ENCODE measurements at places on chromosomes 13 and 19.

- peak; percentile 70 for DNase-seq
Measured at GRCh38 chr13:112972867-112973576, 4.0 kb downstream of the MCF2L start.

GRCh38 chr13:26247608-26248007 is 6.3 kb upstream of the CDK8 start:
- no peak for DNase-seq

DNA sequence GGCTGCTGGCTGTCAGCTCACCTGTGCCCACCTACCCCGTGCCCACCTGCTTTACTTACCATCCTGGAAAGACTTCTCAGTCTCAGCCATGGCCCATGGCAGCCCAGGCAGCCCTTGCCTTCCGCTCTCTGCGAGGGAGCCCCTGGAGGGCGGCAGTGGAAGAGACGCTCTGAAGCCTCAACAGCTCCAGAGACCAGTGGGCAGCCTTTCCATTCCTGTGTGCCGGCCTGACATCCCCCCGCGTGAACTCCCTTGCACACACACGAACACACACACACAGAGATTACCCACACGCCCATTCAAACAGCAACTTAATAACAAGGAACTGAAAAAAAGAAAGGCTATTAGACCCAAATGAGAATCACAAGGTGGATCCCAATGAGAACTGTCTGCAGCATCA is 14.2 kb upstream of the RASA3 start:
- peak; percentile 3 for DNase-seq

GRCh38 chr13:66069570-66069969 is 1160.6 kb downstream of the PCDH9 start:
- DNase-seq = no peak

DNA sequence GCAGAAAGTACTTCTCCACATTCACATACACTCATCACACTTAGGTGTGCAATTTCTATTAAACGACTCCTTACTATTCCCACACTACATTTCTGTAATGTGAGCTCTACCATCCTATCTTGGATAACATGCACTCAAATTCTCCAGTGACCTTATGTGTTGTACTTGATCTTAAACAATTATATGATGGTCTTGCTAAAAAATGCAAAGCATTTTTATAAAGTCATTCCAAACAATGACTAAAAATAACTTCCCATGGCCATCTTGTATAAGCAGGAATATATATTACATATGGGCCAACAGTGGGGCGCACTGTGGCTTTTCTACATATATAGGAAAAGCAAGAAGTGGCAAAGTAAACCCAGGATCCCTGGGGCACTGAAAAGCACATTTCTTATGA is 155.5 kb downstream of the FLT1 start:
- no peak for DNase-seq

- no peak for DNase-seq
Measured at GRCh38 chr19:53958823-53959757, 3.6 kb upstream of the CACNG8 start.

DNA sequence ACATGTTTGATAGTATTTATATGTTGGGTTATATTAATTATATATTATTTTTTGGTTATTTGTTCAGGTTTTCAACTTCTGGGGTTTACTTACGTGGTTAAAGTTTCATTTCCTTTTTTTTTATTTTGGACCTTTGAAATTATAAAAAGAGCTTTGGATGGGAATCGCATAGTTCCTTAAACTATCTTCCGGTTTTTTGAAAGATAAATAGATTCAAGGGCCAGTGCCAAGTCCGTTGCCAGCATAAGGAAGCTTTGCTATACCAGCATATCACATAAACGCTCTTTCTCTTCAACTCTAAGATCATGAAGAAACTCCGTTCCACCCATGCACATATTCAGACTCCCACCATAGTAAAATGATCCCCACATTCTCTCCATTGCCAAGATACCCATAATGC is 7.4 kb upstream of the OXGR1 start:
- DNase-seq = no peak

- DNase-seq = no peak
Measured at GRCh38 chr13:68257111-68257842, 1027.1 kb upstream of the PCDH9 start.

DNA sequence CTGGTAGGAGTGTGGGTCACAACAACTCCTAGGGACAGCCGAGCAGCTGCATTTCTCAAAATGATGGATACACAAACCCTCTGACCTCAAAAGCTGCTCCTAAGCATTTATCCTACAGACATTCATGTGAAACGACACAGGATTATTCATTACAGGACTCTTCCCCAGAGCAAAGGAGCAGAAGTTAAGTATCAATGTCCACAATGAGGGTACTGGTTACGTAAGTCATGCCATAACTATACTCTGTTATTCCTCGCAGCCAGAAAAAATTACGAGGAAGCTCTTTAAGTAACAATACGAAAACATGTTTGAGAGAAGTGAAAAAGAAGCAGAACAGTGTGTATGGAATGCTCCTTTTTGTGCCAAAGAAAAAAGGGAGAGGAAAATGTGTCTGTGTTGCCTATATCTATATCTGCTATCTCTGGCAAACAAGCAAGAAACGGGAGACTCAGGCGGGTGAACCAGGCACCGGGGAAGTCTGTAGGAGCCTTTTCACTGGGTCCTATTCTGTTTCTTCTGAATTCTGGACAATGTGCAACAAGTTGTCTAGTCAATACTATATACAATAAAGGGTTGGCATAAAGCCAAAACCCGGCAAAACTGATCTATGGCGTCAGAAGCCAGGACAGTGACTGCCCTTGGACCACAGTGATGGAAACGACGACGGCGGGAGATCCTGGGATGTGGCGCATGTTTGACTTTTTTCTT is 1.3 kb downstream of the ISOC2 start:
- no peak for DNase-seq

- DNase-seq = no peak
Measured at GRCh38 chr19:19657397-19657783, 6.1 kb downstream of the ATP13A1 start.

DNA sequence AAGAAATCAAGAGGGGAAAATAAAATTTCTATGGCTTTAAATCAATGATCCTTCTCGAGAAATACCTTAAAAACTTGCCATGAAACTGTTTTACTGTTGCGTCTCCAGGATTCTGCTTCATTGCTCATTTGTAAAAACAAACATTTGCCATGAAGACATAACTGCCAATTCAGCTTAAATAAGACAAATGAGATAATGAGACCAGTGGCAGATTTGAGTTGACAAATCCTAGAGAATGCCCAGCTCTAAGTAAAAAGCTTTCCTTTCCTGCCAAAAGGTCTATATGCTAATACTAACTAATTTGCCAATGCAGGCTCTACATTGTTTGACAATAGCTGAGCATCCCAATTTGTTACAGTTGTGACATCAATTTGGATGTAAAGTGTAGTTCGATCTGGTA is 400.5 kb upstream of the PCDH9 start:
- no peak for DNase-seq

GRCh38 chr13:47349211-47349610 is 452.4 kb upstream of the HTR2A start:
- DNase-seq = no peak

DNA sequence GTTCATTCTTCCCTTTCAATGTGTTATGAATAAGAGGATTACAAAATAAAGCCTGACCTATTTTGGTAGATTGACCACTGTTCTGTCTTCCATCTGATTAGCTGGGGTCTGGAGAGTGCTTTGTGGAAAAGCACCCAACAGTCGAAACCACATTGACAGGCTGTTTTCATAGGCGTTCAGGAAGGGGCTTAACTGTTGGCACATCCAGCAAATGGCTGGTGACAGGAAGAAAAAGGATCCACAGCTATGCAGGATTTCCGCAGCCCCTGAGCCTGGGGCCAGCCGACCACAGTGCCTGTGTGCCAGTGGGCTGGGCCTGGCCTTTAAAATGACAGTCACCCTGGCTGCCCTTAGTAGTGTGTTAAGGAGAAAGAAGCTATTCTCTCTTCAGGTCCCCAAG is 113.3 kb downstream of the SIPA1L3 start:
- no peak for DNase-seq

DNA sequence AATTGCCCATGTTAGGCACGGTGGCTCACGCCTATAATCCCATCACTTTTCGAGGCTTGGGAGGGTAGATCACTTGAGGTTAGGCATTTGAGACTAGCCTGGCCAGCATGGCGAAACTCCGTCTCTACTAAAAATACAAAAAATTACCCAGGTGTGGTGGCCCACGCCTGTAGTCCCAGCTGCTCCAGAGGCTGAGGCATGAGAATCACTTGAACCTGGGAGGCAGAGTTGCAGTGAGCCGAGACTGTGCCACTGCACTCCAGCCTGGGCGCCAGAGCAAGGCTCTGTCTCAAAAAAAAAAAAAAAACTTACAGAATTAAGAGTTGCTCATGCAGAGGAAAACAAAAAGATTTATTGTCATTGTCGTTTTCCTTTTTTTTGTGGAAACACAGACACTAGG is 3.4 kb upstream of the PSMC4 start:
- DNase-seq = no peak

DNA sequence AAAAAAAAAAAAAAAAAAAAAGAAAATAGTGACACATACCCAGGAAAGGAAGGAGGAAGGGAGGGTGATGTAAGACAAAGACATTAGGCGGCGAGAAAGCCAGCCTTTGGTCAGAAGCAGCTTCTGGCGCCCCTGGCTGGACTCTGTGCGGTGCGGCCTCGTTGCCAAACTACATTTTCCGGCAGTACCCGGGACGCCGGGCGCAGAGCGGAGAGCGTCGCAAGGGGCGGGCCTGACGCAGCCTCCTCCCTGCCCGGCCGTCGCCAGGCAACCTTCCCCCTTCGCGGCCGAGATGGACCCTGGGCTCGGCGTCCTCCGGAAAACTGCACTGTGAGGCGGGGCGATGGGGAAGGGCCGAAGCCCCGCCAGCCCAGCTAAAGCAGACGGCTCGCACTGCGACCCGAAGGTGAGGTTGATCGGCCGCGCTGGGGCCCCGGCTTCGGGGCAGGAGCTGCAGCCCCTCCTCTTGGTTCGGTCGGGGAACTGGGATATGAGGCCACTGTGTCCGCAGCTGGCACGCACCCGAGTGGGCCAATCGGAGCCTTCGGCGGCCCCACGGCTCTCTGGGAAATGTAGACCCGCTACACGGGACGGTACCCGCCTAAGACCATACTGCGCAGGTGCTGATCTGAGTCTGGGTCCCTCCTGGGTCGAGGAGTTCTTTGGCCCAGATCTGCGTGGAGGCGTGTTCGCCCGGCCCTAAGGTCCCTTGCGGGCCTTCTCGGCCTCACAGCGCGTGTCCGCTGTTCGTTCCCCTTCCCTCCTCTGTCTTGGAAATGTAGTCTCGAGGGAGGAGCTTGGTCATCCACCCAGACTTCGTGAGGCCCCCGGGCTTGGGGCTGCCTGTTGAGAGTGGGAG is 2.3 kb upstream of the MZF1 start:
- peak; percentile 95 for DNase-seq

- DNase-seq = no peak
Measured at GRCh38 chr19:19544257-19544953, 6.3 kb downstream of the CILP2 start.

DNA sequence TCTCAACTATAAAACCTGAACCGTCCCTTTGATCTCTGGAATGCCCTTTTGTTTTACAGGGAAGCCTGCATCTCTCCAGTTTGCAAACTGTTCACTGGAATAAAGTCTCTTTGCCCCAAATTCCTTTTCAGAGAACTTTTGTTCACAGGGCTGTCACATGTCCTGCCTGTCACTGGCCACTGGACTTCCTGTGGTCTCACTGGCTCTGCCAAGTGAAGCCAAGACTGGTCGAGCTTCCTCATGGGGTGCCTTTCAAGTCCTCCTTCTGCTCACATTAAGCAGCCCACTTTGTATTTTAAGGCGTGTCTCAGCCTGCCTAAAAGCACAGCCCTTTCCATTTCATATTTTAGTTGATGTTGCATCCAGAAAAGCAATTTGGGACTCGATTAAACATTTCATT is 215.7 kb downstream of the KATNAL1 start:
- no peak for DNase-seq

DNA sequence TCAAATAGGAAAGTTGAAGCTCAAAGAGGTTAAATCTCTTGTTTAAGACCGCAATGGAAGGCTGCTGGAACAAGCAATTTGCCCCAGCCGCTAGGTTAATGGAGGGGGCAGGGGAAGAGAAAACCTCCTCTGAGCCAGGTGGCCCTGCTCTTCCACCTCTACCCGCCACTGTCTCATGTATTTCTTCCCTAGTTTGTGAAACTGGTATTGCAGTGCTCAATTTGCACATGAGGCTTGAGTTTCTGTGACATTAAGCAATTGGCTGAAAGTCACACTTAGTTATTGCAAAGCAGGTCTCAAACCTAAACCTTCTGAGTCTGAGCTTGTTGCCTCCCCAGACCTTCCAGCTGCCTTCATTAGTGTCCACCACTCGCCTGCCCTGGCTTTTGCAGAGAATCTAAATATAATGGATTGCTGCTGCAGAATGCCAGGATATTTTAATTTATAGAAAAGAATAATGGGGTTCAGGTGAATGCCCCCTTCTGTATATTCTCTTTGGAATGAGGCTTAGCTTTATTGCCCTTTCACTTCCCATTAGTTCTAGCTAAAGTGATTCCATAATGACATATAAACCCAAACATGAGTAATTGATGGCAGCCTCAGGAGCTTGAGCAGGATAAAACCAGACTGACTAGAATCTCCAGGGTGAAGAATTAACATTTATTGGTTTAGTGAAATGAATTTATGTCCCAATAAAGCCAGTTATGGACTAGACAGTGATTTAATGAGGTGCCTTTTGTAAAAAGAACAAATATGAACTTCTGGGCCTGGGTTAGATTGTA is 27.0 kb upstream of the OLFM4 start:
- no peak for DNase-seq

DNA sequence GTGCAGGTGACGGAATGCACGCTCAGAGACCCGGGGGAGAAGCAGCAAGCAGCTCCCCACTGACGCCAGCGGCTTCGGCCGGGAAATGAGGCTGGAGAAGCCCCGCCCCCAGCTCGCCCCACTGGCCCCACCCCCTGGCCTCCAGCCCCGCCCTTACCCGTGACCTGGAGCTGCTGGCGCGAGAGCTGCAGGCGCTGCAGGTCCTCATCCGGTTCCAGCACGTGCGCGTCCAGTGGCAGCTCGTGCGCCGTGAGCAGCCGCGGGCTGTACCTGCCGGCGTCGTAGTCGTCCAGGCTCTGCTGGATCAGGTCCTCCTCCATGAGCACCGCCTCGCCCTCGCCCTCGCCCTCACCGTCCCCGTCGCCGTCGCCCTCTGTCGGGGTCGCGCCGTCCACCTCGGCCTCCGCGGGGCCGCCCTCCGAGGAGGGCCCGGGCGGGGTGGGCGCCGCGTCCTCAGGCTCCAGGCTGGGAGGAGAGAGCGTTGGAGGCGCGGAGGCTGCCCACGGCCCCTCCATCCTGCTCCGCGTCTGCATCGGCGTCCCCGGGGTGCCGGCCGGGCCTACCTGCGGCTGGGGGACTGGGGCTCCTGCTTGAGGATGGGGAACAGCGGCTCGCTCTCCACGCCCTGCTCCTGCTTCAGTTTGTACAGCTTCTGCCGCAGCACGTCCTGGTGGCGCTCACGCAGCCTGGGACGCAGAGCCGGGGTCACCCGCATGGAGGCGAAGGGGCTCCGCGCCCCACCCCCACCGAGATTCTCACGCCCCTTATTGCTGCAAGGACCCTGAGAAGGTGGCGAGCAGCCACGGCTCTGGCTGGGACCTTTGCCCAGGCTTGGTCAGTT is 6.4 kb upstream of the TBXA2R start:
- no peak for DNase-seq

- DNase-seq = no peak
Measured at GRCh38 chr13:49954674-49955455, 18.7 kb upstream of the SPRYD7 start.

- no peak for DNase-seq
Measured at GRCh38 chr13:93689333-93689732, 462.7 kb downstream of the GPC6 start.

All from heart left ventricle (tissue), 16 donors.